Endothelial cell (in vitro differentiated cells): ENCODE measurements at places on chromosomes 12 and 14.

GRCh38 chr12:13799574-13799973 is 181.8 kb downstream of the GRIN2B start:
- no peak for DNase-seq
- H3K4me1 ChIP-seq: no peaks in the 10 kb centered on the region
- H3K36me3 ChIP-seq: no peaks in the 10 kb centered on the region
- H3K27me3 ChIP-seq: no peaks in the 10 kb centered on the region
- no peak overlapping the region for H3K27ac ChIP-seq

GRCh38 chr14:95432144-95433093 is 84.0 kb downstream of the SYNE3 start:
- H3K27ac ChIP-seq: no peak overlapping the region
- H3K36me3 ChIP-seq: peaks cover 1% of the 10 kb centered on the region
- H3K27me3 ChIP-seq: no peaks in the 10 kb centered on the region
- peaks cover 2% of the 10 kb centered on the region for H3K4me1 ChIP-seq
- peak; percentile 78 for DNase-seq

DNA sequence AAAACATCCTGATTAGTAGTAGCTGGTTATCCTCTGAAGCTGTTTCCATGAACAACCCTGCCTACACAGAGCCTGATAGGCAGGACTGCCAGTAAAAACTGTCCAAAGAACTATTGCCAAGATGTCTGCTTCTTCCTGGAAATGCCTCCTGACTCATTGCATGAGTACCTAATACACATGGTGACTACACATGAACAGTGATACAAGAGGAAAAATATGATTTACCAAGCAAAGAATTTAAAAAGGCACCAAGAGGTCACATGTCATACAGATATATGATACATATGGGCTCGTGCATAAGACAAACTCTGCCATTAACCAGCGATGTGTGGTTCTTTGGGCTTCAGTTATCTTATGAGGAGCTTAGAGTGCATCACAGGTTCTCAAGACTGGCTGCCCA is 552.3 kb downstream of the SLC16A7 start:
- no peak overlapping the region for H3K4me3 ChIP-seq
- H3K27me3 ChIP-seq: no peaks in the 10 kb centered on the region
- H3K4me1 ChIP-seq: peaks cover 7% of the 10 kb centered on the region
- DNase-seq: no peak

- H3K27ac ChIP-seq: peak overlapping the region; percentile 75
- DNase-seq: no peak
- H3K36me3 ChIP-seq: peaks cover 26% of the 10 kb centered on the region
- H3K4me3 ChIP-seq: no peak overlapping the region
- peaks cover 67% of the 10 kb centered on the region for H3K4me1 ChIP-seq
These were observed 12.9 kb downstream of the VASH1 start for GRCh38 chr14:76773956-76774820.

DNA sequence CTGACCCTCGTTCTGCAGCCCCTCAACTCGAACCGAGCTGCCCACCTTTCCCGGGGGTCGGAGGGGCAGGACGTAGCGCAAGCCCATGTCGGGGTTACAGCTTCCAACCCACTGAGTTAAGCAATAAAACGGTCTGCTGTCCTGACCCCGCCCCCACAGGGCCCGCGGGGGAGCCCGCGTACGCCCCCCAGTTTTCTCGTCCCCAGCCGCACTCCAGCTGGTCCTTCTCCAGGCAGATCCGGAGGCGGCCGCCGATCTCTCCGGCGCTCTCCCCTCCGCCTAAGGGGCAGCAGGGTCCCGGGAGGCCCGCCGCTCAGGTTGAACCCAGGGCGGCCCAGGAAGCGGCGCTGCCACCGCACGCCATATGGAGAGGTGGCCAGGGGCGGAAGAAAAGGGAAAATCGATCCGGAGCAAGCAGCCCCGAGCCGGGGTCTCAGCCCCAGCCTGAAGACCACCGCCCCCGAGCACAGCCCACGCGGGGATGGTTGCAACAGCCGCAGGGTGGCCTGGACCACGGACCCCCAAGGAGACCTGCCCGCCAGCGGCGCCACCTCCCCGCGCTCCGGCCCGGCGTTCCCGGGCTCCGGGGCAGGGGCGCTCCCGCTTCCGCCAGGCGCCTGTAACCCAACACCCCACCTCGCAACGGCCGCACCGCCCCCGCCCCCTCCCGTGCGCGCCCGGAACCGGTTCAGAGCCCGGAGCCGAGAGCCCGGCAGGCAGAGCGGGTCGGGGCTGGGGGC is 760 bp downstream of the ACTN1 start:
- peaks cover 38% of the 10 kb centered on the region for H3K4me1 ChIP-seq
- peak; percentile 71 for DNase-seq
- peak overlapping the region; percentile 94 for H3K27ac ChIP-seq
- H3K36me3 ChIP-seq: peaks cover 12% of the 10 kb centered on the region
- peaks cover 26% of the 10 kb centered on the region for H3K27me3 ChIP-seq

GRCh38 chr14:56855891-56856461 is 45.7 kb upstream of the OTX2 start:
- no peak for DNase-seq
- no peak overlapping the region for H3K27ac ChIP-seq
- H3K4me3 ChIP-seq: no peak overlapping the region
- H3K27me3 ChIP-seq: peaks cover 1% of the 10 kb centered on the region
- H3K4me1 ChIP-seq: peaks cover 10% of the 10 kb centered on the region

GRCh38 chr12:60872850-60873713 is 1277.3 kb downstream of the SLC16A7 start:
- no peaks in the 10 kb centered on the region for H3K36me3 ChIP-seq
- H3K4me1 ChIP-seq: no peaks in the 10 kb centered on the region
- H3K4me3 ChIP-seq: no peak overlapping the region

GRCh38 chr12:105233041-105233905 is 2.7 kb downstream of the APPL2 start:
- DNase-seq: no peak

DNA sequence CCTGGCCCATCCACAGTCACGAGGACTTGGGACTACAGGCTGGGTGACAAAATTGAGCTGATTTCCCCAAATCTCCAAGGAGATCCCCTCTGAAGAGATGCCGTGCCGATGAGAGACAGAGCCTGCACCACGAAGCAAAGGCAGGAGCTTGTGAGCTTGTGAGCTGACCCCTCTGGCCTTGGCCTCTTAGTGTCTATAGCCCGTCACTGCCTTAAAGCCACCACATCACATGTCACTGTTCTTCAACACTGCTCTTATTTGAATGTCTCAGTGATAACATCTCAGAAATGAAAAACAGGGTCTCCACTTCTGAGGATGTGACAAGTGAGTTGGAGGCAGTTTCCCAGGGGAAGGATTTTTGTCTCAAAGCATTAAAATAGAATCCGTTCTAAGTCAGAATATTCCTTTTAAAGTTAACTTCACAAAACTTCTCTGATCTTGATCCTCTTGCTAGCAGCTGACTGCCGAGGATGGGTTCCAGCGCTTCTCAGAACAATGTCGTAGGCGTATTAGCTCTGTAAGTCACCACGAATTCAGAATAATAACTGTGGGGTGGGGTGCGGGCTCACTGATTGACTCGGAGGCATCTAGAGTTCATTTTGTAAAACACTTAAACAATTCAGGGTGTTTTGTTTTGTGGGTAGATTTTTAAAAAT is 37.5 kb downstream of the CHST11 start:
- peaks cover 3% of the 10 kb centered on the region for H3K27me3 ChIP-seq
- no peak overlapping the region for H3K4me3 ChIP-seq
- H3K27ac ChIP-seq: no peak overlapping the region
- H3K4me1 ChIP-seq: peaks cover 9% of the 10 kb centered on the region

DNA sequence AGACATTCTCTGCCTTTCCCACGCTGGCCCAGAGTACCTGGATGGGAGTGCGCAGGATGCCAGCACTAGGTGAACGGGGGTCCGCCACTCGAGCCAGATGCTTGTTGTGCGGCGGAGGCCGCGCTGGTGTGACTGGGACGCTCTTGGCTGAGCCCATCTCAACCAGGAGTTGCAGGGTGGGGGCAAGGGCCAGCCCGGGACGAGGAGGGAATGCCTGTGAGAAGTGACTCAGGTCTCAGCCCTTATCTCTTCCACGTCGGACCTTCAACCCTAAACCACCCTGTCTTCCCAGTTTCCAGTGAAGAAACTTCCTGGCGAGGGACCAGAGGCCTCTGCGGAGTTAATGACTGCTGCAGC is 312 bp downstream of the CDCA3 start:
- no peak overlapping the region for H3K27ac ChIP-seq
- peaks cover 38% of the 10 kb centered on the region for H3K36me3 ChIP-seq
- peaks cover 31% of the 10 kb centered on the region for H3K4me1 ChIP-seq
- peak overlapping the region; percentile 99 for H3K4me3 ChIP-seq
- peaks cover 11% of the 10 kb centered on the region for H3K27me3 ChIP-seq

DNA sequence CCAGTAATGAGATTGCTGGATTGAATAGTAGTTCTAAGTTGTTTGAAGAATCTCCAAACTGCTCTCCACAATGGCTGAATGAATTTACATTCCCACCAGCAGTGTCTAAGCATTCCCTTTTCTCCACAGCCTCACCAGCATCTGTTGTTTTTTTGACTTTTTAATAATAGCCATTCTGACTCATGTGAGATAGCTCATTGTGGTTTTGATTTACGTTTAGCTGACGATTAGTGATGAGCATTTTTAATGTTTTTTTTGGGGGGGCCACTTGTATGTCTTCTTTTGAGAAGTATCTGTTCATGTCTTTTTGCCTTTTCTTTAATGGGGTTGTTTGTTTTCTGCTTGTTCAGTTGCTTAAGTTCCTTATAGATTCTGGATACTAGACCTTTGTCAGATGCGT is 8.1 kb upstream of the SLC15A5 start:
- no peaks in the 10 kb centered on the region for H3K36me3 ChIP-seq
- DNase-seq: no peak
- no peaks in the 10 kb centered on the region for H3K4me1 ChIP-seq
- H3K4me3 ChIP-seq: no peak overlapping the region

DNA sequence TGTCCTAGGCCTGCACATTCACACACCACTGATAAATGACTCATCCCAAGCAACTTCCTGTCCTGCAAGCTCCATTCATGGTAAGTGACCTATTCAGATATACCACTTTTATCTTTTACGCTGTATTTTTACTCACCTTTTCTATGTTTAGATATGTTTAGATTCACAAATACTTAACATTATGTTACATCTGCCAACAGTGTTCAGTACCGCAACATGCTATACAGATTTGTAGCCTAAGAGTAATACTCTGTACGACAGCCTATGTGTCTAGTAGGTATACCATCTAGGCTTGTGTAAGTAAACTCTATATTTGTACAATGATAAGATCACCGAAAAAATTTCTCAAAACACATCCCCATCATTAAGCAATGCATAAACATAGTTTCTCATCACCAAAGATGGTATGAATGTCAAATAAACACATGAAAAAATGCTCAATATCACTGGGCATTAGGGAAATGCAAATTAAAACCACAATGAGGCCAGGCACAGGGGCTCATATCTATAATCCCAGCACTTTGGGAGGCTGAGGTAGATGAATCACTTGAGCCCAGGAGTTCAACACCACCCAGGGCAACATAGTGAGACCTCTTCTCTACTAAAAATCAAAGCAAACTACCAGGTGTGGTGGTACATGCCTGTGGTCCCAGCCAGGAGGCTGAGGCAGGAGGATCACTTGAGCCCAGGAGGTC is 20.7 kb downstream of the ATXN2 start:
- H3K27me3 ChIP-seq: peaks cover 2% of the 10 kb centered on the region
- peak overlapping the region; percentile 48 for H3K4me3 ChIP-seq
- no peak for DNase-seq
- peaks cover 7% of the 10 kb centered on the region for H3K4me1 ChIP-seq
- peak overlapping the region; percentile 46 for H3K27ac ChIP-seq
- no peaks in the 10 kb centered on the region for H3K36me3 ChIP-seq

DNA sequence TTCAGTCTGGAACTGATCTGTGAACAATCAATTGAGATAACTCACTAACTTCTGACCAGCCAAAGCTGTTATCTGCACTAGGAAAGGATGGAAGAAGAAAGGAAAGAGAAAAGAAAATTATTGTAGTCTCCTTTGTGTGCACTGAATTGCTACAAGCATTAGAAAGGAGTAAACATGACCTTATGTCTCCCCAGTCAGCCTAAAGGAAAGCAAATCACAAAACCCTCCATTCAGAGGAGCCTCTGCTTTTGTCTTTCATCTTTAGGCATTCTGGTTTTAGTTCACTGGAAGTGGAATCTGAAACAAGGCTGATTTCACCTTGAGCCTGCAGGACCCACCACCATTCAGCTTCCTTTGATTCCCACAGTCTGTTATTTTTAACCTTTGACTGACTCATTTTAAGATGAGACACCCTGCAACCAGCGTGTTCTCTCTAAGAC is 26.0 kb downstream of the TBX3 start:
- no peak for DNase-seq
- H3K4me1 ChIP-seq: peaks cover 7% of the 10 kb centered on the region
- no peaks in the 10 kb centered on the region for H3K27me3 ChIP-seq
- H3K4me3 ChIP-seq: no peak overlapping the region

- peaks cover 8% of the 10 kb centered on the region for H3K27me3 ChIP-seq
- no peak for DNase-seq
- H3K4me3 ChIP-seq: peak overlapping the region; percentile 98
- H3K27ac ChIP-seq: no peak overlapping the region
- peaks cover 34% of the 10 kb centered on the region for H3K36me3 ChIP-seq
- peaks cover 55% of the 10 kb centered on the region for H3K4me1 ChIP-seq
These were observed 1.2 kb downstream of the CDKN1B start for GRCh38 chr12:12718381-12718759.

- H3K4me3 ChIP-seq: no peak overlapping the region
- DNase-seq: no peak
- no peak overlapping the region for H3K27ac ChIP-seq
These were observed 49.0 kb upstream of the EGLN3 start for GRCh38 chr14:33999771-34000291.

GRCh38 chr12:5395443-5396271 is 36.3 kb upstream of the NTF3 start:
- DNase-seq: no peak
- no peak overlapping the region for H3K27ac ChIP-seq
- H3K36me3 ChIP-seq: no peaks in the 10 kb centered on the region
- H3K27me3 ChIP-seq: peaks cover 7% of the 10 kb centered on the region
- no peak overlapping the region for H3K4me3 ChIP-seq
- H3K4me1 ChIP-seq: no peaks in the 10 kb centered on the region

GRCh38 chr12:22687361-22688076 is 62.5 kb downstream of the ETNK1 start:
- peaks cover 5% of the 10 kb centered on the region for H3K36me3 ChIP-seq
- H3K27ac ChIP-seq: peak overlapping the region; percentile 81
- H3K27me3 ChIP-seq: peaks cover 3% of the 10 kb centered on the region
- H3K4me1 ChIP-seq: peaks cover 8% of the 10 kb centered on the region
- no peak for DNase-seq
